ENCODE measurements at places on chromosomes 1 and 21.

- DNase-seq: no peak
Measured at GRCh38 chr1:59077466-59078069, 219.3 kb upstream of the FGGY start.

DNA sequence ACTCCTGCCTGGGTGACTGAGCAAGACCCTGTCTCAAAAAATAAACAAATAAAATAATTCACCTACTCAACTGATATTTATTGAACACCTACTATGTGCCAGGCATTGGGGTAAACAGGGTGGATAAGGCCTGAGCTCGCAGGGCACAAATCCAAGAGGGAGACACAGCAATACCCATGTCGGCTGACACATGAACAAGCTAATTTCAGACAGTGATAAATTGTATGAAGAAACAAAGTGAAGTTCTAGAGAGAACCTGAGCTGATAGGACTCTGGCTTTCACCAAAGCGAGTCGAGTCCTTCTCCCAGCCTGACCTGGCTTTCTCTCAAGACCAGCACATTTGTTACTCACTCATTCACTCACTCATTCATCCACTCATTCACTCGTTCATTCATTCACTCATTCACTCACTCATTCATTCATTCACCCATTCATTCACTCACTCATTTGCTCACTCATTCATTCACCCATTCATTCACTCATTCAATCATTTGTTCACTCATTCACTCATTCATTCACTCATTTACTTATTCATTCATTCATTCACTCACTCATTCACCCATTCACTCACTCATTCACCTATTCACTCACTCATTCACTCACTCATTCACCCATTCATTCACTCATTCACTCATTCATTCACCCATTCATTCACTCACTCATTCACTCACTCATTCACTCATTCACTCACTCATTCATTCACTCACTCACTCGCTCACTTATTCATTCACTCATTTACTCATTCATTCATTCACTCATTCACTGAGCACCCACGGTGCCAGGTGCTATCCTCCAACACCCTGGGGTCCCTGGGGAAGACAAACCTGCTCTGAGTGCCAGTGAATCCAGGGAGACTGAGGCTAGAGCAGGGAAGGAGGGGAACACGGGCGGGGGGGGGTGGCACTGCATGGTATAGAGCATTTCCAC is 37.4 kb upstream of the CASZ1 start:
- no peak for DNase-seq

- DNase-seq: no peak
Measured at GRCh38 chr1:243686159-243686558, 163.9 kb downstream of the AKT3 start.

DNA sequence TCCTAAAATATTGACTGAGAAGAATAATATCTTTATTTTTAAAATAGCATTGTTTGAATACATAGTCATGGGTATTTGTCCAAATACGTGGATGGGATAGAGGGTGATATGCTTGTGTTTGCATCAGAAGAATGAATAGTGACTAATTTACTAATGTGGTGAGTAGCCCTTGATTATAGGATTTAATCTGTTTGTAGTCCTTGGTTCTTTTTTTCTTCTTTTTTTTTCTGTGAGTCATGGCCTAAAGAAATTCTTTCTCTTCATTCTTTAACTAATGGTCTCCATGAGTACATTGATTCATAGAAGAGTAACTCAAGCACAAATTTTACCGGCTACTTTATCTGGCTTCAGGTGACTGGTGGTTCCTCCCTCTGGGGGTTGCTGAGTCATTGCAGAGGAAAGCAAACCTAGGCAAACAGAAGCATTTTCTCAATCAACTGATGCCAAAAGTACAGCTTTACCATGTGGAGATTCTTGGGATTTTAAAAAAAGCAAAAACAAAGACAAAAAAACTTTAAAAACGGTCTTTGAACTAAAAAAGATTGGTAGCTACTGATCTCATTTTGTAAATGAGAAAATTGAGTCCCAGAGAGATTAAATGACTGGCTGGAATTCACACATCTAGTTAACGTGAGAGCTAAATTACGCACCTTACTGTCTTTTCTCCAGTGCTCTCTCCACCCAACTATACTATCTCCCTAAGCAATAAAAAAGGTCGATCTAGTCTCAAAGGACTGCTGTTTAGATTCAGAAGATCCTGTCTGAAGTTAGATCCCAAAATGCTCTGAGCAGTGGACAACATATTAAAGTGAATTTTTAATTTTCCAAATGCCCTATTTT is 40.5 kb downstream of the AK5 start:
- DNase-seq: no peak

GRCh38 chr1:5311147-5311546 is 656.7 kb downstream of the AJAP1 start:
- no peak for DNase-seq

- no peak for DNase-seq
Measured at GRCh38 chr1:17909634-17910033, 154.5 kb downstream of the ACTL8 start.

- no peak for DNase-seq
Measured at GRCh38 chr21:15134701-15135470, 70.1 kb upstream of the NRIP1 start.

- DNase-seq: no peak
Measured at GRCh38 chr1:51314974-51315373, 15.4 kb downstream of the TTC39A start.

DNA sequence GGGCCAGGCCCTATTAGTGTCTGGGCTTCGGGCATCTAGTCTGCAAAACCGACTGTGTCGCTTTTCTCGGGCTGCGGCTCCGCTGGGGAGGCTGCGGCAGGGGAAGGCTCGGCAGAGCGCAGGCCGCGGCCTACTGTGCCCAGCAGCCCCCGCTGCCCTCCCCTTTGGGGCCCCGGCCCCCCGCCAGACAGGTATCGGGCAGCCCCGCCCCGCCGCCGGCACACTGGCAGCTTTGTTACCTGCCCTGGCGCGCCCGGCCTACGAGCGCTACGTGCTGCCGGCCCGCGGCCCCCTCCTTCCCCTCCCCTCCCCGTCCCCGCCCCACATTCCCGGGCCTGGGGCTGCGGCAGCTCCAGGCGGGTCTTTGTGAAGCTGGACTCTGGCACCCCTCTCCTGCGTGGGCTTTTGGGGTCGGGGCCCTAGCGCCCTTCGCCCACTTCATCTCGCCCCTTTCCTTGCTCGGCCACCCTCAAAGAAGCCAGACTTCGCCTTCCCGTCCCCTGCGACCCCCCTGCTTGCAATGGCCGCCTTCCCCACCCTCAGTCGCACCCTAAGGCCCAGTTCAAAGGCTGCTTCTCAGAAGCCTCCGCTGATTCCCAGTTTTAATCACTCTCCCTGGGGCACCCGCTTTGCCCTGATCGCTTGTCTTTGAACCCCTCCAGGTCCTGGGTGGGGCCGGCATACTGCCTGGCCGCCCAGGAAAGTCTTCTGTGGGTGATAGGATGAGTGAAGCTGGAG is 48.9 kb upstream of the SLC2A1 start:
- no peak for DNase-seq

DNA sequence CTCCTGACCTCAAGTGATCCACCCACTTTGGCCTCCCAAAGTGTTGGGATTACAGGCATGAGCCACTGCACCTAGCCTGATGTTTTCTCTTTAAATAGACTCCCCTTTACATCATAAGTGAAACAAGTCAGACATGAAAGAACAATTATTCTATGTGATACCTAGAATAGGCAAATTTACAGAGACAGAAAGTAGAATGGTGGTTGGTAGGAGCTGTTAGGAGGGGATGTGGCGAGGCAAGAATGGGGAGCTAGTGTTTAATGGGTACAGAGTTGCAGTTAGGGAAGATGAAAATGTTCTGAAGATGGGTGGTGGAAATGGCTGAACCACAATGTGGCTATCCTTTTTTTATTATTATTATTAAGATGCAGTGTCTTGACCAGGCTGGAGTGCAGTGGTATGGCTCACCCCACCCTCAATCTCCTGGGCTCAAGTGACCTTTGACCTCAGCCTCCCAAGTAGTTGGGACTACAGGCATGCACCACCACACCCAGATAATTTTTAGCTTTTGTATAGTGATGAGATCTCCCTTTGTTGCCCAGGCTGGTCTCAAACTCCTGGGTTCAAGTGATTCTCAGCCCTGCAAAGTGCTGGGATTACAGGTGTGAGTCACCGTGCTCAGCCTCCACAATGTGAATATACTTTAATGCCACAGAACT is 28.4 kb downstream of the ELF3 start:
- DNase-seq: no peak

GRCh38 chr1:222223010-222223409 is 324.9 kb downstream of the HHIPL2 start:
- no peak for DNase-seq

DNA sequence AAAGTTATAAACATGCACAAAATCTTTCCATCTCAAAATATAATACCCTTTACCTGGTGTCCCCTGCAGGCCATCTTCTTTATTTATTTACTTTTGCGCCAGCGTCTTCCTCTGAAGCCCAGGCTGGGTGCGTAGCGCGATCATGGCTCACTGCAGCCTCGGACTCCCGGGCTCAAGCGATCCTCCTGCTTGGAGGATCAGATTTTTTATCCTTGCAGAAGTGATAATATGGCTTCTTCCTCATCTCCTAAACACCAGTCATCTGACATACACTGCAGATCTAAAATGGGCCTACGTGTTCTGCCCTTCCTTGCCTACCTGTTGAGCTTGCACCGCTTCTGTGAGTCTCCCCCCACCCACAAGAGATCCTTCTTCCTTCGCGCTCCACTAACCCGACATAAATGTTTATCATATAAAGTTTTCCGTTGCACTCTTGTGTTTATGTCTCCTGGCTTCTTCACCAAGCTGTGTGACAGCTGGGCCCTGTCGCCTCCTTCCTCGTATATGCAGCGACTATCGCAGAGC is 506 bp upstream of the SRP9 start:
- no peak for DNase-seq

DNA sequence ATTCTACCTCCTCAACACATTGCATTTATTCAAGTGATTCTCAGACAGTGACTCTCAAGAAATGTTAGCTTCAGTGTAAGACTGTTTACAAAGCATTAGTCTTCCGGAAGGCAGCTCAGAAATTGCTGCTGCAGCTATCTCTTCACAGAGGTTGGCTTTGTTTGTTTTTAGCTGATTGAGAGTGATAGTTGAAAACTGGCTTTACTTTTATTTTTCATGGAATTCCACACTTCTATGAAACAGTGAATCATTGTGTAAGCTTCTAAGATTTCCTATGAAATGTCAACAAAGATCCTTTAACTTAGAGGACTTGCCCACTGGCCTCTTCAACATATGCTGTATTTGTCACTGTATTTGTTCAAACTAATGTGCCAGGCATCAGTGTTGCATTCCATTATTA is 121.3 kb downstream of the TNNI3K start:
- DNase-seq: no peak

GRCh38 chr1:79603843-79604242 is 597.3 kb upstream of the ADGRL4 start:
- no peak for DNase-seq

GRCh38 chr1:186812570-186812969 is 16.2 kb upstream of the PLA2G4A start:
- no peak for DNase-seq

- no peak for DNase-seq
Measured at GRCh38 chr1:29166291-29166878, 15.3 kb downstream of the SRSF4 start.

- DNase-seq: no peak
Measured at GRCh38 chr1:20416706-20417105, 69.3 kb downstream of the CAMK2N1 start.

DNA sequence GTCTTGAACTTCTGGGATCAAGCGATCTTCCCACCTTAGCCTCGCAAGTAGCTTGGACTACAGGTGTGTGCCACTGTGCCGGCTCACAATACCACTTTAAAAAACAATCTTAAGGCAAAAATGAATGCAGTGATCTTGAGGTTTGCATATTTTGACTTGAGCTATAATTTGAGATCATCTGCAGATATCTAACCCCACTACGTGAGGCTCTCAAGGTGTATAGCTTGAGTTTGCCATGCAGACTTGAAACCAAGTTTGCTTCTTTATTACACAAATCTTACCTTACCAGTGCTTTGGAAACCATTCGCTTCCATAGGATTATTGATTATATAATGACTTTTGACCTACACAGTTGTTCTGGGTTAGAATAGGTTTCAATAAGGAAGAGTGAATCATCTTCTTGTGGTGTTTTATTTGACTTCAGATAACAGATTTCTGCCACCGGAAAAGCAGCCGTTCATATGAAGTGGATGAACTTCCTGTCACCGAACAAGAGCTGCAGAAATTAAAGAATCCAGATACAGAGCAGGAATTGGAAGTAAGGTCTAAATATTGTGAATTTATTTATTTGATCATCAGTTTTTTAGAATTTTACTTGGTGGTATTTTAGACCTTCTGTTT is 155.1 kb downstream of the VPS13D start:
- DNase-seq: peak; percentile 22

GRCh38 chr1:61645476-61645875 is 79.5 kb downstream of the TM2D1 start:
- DNase-seq: no peak

DNA sequence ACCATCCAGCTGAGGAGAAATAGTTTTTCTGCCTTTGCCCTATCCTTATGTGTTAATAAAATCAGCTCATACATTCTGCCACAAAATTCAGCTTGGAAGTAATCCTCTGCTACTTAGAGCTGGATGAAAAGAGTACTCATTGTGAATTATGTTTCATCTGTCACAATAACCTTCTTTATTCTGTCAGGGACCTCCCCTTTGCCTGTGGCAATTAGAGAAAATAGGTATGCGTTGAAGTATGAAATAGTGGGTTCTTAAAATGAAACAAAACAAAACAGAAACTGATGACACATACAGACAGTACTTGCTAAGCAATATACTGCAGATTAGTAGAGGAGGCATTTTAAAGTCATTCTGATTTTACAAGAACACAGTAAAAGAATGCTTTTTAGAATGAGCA is 578.5 kb downstream of the USP25 start:
- DNase-seq: no peak

DNA sequence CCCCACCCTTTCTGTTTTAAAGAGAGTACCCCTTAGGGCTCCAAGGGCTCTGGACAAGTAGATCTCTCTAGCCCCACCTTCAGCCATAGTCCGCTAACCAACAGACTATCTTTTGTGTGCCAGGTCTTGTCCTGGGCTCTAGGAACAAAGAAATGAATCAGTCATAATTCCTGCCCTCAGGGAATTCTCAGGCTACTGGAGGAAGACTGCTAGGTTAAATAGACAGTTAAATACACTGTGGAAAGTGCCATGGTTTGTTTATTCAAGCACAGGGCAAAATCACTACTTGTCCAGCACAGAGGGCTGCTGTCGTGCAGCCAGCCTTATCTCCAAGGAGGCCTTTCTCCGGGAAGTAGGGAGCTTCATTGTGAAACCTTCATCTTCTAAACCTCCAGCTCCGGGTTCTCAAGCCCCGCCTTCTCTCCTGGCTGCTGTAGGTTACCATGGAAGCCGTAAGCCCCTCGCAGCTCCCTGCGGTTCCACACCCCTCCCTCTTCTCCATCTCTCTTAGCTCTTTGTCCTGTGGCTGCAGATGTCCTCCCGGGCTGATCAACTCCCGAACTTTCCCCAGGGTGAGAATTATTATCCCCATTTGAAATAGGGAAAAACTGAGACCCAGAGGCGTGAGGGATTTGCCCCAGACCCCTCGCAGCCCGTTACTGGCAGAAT is 29.8 kb downstream of the SHISAL2A start:
- DNase-seq: no peak

- no peak for DNase-seq
Measured at GRCh38 chr1:19044975-19045831, 88.7 kb upstream of the IFFO2 start.
